Sigmoid colon (tissue), 7 donors: ENCODE measurements at places on chromosomes 13 and 19. TPM values are rescaled to one million over a fixed set of nuclear protein-coding genes. Genes with fewer than 3 reads are reported as not detected.

The GARIN5A gene
- 1.6 TPM for polyA plus RNA-seq

The ZNF607 gene
- 0.60 TPM for polyA plus RNA-seq

- DNase-seq, result no peak
These were observed 110.9 kb downstream of the IER2 start for GRCh38 chr19:13260883-13261653.

- DNase-seq, result no peak
These were observed 94.5 kb upstream of the TEX29 start for GRCh38 chr13:111225810-111226546.

- DNase-seq, result no peak
These were observed 429.0 kb downstream of the SLITRK1 start for GRCh38 chr13:83453300-83453699.

DNA sequence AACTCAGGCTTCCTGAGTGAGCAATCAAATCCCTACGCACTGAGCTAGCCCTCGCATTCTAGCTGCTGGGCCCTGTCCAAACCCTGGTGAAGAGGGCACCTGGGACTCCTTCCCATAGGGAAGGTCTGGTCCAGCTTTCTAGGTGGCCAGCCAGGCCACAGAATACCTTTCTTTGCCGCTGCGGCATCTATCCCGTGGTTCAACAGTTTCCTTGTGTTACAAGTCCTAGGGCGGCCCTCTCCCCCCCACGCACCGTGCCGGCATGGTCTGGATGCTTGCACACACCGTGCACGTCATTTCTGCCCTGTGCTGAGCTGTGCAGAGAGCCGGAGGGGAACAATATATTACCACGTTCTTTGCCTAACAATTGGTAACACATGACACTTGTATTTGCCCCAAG lies 164.6 kb upstream of the TSHZ3 start:
- DNase-seq, result no peak

DNA sequence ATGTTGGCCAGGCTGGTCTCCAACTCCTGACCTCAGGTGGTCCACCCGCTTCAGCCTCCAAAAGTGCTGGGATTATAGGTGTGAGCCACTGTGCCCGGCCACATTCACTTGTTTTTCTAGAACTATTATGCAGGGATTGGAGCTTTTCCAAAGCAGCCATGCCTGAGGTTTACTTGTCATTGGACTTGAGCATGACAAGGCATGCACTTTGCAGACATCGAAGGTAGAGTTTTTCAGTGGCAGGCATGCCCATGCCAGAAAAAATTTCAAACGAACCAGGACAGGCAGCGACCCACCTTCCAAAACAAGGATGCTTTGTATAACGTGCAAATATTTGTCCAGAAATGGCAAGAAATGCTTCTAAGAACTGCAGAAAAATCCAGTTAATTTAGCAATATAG lies 17.7 kb downstream of the PNMA8A start:
- no peak for DNase-seq

GRCh38 chr19:13838435-13839129 lies 38.4 kb upstream of the NANOS3 start:
- no peak for DNase-seq

GRCh38 chr19:20664901-20665781 lies 3.8 kb upstream of the ZNF626 start:
- no peak for DNase-seq

- no peak for DNase-seq
These were observed 252.7 kb downstream of the TEX29 start for GRCh38 chr13:111572956-111573761.
